Stimulated activated naive B cell treated with anti-CD40 and anti-IgM and Interleukin-4, amounts not matched to agents 10 μg/mL and 1 μg/mL and 100 μg/mL, for 72 hours (primary cell): ENCODE measurements at places on chromosomes 1 and 21.

- no peak for DNase-seq
These were observed 146.9 kb downstream of the SLC30A10 start for GRCh38 chr1:219781491-219781890.

DNA sequence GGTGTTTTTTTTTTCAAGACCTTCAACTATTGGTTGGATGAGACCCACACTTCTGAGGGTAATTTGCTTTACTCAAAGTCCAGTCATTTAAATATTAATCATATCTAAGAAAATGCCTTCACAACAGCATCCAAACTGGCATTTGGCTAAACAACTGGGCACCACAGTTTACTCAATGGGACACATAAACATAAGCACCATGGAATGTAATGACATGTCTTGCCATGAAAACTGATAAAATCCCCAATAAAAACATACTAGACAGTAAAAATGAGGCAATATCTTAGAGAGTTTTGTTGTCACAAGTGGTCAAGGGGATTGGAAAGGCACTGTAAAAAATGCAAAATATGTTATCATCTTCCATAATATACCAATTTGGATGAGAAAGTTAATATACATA, 838.8 kb upstream of the ADAMTS5 start:
- DNase-seq: no peak

GRCh38 chr1:25135909-25136308, 96.4 kb downstream of the SYF2 start:
- no peak for DNase-seq

GRCh38 chr1:160768295-160768657, 27.7 kb upstream of the LY9 start:
- DNase-seq: peak; percentile 65

DNA sequence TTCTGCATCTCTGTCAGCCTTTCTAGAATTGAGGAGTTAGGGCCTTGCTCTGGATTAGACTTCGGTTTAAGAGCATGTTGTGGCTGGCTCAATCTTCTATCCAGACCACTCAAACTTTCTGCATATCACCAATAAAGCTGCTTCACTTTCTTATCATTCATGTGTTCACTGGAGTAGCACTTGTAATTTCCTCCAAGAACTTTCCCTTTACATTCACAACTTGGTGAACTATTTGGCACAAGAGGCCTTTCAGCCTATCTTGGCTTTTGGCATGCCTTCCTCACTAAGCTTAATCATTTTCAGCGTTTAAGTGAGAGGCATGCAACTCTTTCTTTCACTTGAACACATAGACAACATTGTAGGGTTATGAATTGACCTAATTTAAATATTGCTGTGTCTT, 3.6 kb upstream of the HORMAD1 start:
- DNase-seq: no peak

GRCh38 chr1:192379554-192379953, 62.8 kb downstream of the RGS21 start:
- no peak for DNase-seq

- no peak for DNase-seq
These were observed 44.6 kb downstream of the NIBAN1 start for GRCh38 chr1:184929711-184930202.

DNA sequence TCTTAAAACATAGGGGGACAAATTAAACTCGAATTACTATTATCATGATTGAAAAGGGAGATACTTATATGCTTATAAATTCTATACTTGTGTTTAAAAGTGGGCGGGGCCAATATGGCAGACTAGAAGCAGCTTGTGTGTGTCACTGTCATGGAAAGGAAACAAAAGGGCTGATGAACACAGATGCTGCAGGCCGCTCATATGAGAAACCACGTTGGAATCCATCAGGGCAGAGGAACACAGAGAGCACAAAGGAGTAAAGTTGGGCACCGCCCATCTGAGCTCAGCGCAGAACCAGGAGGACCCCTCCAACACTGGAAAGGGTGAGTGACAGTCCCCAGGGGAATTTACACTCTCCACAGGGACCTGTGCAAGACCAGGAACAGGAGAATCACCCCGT, 107.0 kb downstream of the SLC5A9 start:
- no peak for DNase-seq

GRCh38 chr1:40870135-40870728, 8.1 kb upstream of the CITED4 start:
- no peak for DNase-seq

- no peak for DNase-seq
These were observed at the start of gene TSPAN1 for GRCh38 chr1:46174448-46175231. Gene TSPAN1 (plus strand): TSS chr1:46175087. CDS start chr1:46181108, 6,021 bp downstream.

DNA sequence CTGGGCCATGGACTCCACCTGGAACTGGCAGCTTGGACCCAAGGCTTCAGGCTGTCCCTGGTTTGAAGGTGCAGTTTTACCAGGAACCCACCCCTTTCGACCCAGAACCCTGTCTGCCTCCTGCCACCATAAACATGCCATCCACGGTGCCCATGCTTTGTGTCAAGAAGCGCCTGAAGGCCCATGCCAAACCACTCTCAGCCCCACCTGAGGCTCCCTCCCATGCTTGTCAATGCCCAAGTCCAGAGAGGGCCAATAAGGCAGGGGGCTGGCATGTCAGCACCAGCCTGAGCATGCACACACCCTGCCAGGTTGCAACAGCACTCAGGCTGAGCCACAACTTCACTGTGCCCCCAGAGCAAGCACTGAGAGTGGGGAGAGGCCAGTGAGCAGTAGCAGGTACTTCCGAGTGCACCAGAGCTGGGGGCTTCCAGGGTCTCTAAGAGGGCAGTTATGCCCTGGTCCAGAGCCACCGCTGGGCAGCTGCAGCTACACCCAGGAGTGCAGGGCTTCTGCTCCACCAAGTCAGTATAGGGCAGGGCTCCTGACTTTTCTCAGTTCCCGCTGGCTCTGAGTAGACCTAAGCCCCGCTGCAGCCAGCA, 1256.0 kb downstream of the AMY1C start:
- no peak for DNase-seq

GRCh38 chr1:166811691-166812090, 27.6 kb upstream of the POGK start:
- no peak for DNase-seq

DNA sequence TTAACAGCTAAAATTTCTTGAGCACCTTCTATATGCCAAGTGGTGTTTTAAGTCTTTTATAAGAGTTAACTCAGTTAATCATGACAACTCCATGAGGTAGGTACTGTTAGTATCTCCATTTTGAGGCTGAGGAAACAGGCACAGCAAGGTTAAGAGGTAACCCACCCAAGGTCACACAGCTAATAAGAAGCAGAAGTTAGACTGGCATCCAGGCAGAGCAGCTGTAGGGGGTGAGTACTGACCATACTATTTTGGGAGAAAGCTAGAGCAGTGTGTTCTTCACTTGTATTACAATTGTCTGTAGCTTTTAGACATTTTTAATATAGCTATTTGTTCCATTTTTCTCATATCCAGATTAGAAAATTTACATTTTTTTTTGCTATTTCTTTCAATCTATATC, 4.8 kb downstream of the ATP6V1G3 start:
- no peak for DNase-seq

- DNase-seq: no peak
These were observed 39.4 kb downstream of the HSF2BP start for GRCh38 chr21:43619856-43620255.

GRCh38 chr1:228465571-228466146, 21.5 kb upstream of the RNF187 start:
- DNase-seq: no peak

- no peak for DNase-seq
These were observed 29.4 kb downstream of the VPS26C start for GRCh38 chr21:37237764-37238163.

DNA sequence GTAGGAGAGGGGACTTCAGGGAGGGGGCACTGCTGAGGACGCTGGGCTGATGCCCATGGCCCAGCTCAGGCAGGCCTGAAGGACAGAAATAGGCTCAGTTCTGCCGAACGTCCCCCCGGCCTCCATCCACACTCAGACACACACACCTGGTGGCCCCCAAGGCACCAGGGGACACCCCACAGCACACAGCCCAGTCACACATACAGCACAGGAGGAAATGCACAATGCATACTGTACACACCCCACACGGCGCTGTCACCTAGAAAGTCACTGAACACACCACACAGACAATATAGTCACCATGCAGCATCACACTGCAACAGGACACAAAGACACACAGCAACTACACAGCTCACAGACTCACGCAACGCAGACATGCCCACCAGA, 562 bp downstream of the SYTL1 start:
- no peak for DNase-seq

DNA sequence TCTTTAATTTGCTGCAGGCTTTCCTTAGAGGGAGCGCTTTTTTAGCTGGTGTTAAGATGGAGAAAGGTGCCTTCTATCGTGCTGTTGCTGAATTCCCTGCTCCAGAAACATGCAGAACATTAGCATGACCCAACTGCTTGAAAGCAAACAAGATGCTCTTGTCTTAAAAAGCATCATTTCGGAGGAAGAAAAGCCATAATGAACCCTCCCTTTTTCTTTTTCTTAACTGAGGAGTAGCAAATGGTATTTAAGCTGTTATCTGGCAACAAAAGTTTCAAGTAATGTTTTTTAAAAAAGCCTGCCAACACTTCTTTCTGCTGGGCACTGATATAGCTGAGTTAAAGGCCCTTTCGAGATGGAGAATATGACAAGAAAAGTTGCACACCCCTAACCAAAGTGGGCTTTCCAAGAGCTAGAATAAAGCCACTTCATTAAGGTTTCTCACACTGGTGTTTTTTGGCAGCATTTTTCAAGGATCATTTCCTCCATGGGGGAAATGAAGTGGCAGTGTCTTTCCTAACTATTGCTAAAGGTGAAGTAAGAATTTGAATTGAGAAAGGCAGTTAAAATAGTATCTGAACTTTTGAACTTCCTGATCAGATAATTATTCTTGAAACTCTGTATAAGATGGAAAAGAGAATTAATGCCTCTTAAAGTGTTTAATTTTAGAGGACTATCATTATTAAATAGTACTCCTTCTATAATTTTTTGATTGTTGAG, 38.8 kb downstream of the ST6GALNAC5 start:
- DNase-seq: no peak

GRCh38 chr1:112522621-112523020, 13.9 kb downstream of the WNT2B start:
- no peak for DNase-seq

GRCh38 chr21:15874615-15875014, 144.8 kb downstream of the USP25 start:
- DNase-seq: no peak

DNA sequence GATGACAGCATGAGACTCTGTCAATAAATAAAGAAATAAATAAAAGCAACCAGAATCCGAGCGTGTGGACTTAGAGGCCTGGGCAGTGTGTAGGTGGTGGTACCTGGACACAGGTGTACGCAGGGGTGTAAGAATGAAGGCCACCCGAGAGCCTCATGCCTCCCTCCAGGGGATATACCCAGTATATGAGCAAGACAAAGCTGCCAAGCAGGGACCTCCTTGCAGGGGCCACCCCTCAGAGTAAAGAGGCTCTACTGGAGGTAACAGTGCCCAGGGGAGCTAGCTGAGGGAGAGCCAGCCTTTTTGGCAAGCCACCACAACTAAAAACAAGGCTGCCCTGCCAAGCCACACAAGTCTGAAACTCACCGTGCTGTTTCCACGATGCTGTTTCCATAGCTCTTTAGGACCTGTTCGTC, 179.2 kb upstream of the RAB4A start:
- DNase-seq: no peak

- DNase-seq: no peak
These were observed 254.8 kb upstream of the VAMP3 start for GRCh38 chr1:7516341-7516740.

- DNase-seq: no peak
These were observed 5.2 kb downstream of the DIO1 start for GRCh38 chr1:53899206-53899628.

GRCh38 chr1:2534687-2535441, 4.8 kb upstream of the HES5 start:
- no peak for DNase-seq

DNA sequence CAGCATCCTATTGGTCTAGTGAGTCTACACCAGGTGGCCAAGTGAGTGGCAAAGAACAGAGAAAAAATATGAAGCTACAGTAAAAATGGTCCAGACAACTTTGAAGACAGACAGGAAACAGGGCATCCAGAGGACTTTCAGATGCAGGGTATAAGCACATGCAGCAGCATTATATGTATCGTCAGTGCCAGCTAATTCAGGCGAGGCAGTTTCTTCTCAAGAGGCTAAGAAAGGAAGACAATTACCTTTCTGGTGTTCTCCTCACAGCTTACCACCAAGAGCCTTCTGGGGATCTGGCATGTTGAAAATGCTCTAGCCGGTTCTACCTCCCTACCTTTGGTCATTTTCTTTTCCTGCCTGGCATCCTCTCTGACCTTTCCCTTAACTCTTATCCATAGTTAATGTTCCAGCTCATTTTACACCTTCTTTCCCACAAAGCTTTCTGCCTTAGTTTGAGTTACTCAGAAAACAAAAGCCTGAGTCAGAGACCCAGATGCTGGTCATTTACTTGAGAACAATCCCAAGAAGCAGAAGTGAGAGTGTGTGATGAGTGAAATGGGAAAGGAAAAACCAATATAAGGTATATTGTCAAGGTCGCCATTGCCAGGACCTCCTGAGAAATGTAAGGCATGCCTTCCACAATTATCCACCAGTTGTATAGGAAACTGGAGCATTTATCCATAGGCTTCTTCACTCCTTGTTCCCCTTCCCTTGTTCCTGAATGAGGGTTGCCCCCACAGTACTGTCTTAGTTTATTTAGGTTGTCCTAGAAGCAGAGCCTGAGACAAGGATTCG, 444.1 kb downstream of the PLPP3 start:
- DNase-seq: no peak
